ENCODE measurements at places on chromosomes 1 and 21.

DNA sequence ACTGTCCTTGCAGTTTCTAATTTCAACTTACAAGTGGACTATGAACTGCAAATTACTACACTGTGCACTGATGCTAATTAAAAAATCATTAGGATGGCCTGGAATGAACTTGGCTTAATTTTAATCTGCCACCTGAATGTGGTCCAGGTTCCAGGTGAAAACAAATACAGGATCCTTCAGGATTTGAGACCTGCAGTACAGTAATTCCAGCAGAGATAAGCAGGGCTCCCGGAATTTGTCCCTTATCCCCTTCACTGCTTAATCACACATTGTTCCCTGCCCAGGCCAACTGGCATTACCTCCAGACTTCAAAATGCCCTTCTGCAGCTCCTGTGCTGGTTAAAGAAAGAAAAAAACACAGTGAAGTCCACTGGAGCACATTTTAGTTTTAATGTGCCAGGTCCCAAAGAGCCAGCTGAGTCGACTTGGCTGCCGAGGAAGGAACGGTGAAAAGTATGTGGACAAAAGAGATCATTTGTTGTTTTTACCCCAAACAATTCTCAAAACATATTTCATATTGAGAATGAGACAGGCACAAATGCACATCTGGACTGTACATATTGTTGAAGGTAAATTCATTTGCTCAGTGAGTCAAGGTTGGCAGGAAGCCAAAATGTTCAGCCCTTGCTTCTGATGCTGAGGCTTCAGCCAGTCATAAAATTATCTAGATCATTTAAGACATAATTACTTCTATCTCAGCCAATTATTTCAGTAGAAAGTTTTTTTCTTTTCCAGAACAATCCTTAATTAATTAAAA lies 28.3 kb downstream of the DEGS1 start:
- DNase-seq = no peak

DNA sequence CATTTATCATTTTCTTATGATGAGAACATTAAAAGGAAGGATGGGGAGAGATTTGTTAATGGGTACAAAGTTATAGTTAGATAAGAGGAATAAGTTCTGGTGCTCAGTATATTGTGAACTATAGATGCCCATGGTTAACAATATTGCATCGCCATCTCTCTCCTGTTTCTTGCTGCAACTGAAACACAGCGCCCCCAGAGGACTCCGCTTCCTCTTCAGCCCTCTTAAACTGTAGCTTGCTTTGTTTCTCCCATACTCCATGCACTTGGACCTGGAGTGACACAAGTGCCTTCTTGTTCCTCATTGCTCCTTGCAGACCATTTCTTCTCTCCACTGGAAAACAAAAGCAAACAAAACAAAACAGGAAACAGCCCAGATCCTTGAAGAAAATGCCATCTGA lies 70.1 kb upstream of the NTPCR start:
- DNase-seq = peak; percentile 25

GRCh38 chr21:35476621-35477395 lies 427.7 kb upstream of the RUNX1 start:
- DNase-seq = peak; percentile 9

DNA sequence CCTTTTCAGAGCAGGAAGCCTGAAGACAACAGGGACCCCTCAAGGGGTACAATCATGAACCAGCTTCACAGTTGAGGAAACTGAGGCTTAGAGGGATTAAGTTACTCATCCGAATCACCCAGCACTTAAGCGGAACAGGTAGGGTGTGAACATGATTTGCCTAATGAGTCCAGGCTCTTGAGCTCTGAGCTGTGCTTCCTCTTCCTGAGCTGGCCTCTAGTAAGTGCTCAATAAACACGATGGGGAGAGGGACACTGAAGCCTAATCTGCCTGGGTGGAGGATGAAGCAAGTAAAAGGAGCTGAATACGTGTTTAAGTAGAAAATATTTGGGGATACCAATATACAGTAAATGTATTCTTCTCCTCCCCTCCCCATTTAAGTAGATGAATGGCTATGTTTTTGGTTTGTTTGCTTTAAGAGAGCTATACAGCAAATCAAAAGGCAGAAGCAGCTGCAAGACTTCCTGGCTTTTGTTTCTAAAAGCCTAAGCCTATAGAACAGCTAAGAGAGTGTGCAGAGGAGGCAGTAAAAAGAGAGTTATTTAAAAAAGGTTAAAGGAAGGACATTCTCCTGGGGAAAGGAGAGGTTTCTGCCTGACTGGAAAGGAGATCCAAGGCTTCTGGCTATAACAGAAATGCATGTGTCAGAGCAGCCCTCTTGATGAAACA lies 20.5 kb downstream of the STPG1 start:
- no peak for DNase-seq

GRCh38 chr21:34997294-34997693 lies 51.8 kb downstream of the RUNX1 start:
- DNase-seq = no peak

DNA sequence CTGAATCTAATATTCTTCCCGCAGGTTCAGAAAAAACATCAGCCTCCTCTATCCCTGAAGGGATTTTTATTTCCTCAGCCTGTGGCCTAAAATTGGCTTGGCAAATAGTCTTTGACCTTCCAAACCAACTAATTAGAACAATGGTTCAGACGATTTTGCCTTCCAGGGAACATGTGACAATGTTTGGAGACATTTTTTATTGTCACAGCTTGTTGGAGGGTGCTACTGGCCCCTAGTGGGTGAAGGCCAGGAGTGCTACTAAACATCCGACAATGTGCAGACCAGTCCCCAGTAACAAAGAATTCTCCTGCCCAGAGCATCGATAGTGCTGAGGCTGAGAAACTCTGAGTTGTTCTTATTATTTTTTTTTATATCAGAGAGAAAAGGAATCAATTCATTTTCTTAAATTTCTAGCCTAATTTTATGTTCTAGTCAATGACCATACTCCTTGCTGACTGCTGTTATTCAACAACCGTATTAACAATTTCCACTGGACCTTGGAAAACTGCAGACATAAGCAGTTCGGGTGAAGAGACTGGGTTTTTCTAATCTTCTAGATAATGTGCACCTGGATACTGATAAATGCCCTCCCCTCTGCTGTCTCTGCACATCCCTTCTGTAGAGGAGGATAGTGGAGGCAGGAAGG lies 280.7 kb downstream of the LMX1A start:
- DNase-seq = no peak

- no peak for DNase-seq
Observed at GRCh38 chr1:207034208-207034607, 1.7 kb upstream of the C1orf116 start.

DNA sequence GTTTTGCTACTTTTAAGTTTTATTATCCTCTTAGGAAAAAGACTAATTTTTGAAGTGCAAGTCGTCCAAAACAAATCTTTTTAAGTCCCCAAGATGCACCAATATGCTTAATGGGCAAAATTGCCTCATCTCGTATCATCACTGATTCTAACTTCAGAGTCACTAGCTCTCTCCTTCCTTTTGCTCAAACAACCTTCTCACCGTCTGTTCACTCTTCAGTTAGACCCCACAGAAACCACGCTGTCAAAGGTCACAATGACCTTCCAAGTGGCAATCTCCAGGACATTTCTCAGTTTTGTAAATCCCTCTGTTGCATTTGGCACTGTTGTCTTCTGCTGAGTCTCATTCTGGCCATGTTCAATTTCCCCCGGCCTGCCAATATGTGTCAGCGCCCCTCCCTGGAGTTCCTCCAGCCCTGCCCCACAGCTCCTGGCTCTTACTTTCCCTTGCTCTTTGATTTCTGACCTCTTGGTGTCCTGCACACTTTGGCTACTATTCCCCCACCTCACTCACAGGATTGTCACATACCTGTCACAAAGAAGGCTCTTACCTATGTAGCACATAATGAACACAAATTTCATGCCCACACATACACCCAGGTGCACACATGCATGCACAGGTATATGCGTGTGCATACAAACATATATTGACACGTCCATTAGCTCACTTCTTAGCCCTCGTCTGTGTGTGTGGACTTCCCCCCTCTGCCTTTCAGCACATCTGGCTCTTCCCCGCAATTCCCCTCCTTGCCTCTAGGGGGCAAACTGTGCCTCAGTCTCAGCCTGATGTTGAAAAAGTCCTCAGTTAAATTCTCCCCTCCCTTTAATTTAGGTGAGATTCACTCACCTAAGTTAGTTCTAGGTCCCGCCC lies 354.0 kb upstream of the DUSP10 start:
- DNase-seq = peak; percentile 15

GRCh38 chr1:41344708-41345159 lies 16.5 kb upstream of the FOXO6 start:
- no peak for DNase-seq

- DNase-seq = no peak
Observed at GRCh38 chr1:59156526-59157199, 140.2 kb upstream of the FGGY start.

DNA sequence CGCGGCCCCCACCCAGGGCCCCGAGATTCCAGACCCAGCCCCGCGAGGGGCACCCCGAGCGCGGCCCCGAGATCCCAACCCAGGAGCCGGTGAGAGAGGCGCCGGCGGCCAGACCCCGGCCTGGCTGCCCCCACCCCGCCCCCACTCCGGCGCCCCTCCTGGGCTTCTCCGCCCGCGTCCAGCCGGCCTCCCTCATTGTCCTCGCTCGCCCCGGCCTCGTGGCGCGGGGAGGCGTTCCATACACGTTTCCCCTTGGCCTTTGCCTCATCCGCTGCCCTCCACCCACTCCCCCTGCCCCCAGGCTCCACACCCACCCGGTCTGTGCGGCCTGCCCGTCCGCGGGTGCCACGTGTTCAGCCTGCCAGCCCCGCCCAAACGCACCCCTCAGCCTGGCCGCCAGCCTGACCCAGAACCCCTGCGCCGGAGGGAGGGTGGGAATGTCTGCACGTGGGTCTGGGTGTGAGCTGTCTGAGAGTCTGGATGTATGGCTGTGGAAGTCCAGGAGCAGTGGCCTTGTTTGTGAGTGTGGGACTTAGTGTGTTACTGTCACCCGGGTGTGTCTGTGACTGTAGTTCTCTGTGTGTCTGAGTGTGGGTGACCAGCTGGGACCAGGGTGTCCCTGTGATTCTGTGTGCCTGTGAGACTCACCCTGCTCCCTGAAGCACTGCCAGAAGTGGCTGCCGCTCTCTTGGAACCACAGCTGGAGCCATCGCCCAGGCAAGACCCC lies 681 bp downstream of the B4GALT2 start:
- DNase-seq = no peak

- DNase-seq = no peak
Observed at GRCh38 chr1:41240781-41241353, 1.2 kb downstream of the SCMH1 start.

DNA sequence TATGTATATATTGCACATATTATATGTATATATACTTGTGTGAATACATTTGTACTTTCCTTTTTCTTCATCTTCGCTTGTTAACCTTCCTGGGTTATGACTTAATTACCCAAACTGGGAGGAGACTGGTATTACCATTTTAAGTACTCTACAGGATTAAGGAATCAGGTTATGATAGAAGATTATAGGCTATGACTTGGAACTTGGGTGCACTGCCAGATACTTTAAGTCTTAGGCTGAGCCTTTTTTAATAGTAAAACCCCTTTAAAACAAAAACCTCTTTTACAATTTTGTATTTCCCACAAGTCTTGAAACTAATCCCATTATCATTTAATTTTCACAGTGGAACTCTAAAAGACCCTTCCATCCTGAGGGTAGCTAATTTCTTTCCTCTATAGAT lies 6.0 kb downstream of the BRWD1 start:
- no peak for DNase-seq

GRCh38 chr1:47983691-47984090 lies 13.5 kb downstream of the TRABD2B start:
- no peak for DNase-seq

DNA sequence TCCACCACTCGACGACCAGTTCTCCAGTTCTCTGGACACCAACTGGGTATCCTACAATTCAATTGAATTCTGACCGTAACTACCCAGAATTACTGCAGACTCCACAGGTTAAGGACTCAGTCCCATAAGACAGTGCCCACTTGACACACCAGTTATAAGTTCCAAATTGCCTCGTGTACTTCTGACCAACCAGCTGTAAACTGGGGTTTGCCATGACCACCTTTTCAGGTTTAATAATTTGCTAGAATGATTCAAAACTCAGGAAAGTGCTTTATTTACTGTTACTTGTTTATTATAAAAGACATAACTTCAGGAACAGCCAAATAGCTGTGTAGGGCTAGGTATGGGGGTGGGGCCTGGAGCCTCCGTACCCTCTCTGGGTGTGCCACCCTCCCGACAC lies 15.3 kb downstream of the NUDC start:
- no peak for DNase-seq

- DNase-seq = no peak
Observed at GRCh38 chr1:40299366-40300248, 17.5 kb downstream of the COL9A2 start.

DNA sequence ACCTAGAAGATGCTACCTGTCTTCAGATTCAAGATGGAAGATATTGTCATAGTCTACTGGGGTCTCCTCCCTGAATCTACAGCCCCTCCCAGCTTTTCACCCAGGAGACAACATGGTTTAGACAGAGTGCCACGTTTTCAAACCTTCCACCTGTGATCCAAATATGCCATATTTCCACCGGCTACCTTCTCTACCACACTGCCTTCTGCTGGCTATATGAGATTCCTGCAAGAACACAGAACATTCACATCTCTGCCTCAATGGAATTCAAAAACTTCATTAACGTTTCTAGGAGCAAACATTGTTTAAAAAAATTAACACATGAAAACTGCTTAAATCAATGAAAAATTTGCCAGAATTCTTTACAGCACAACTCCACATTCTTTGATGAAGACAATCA lies 12.9 kb upstream of the LELP1 start:
- DNase-seq = no peak

GRCh38 chr1:216740331-216740730 lies 17.1 kb upstream of the ESRRG start:
- no peak for DNase-seq

DNA sequence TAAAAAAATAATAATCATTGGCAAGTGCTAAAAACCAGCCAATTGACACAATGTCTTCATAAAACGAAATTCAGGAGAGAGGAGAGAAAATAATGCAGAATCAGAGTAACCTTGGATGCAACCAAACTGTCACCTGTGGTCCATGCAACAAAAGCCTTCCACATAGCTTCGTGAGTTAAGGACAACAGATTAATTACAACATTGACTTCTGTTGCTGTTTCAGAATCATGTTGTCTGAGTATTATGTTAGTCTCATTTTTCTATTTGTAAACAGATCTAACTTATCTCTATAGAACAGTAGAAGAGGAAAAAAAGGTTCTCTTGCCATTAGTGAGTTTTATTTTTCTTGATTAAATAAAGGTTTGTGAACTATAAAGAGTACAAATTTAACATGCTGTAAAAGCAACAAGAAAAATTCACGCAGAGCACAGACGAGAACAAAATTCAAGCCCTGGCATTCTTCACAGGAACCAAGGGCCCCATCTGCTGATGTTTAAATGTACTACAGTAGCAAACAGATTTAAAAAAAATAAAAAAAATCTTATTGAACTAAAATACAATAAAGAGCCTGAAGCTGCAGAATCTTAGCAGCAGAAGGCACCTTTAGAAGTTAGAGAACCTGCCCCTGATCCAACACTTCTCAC lies 381.1 kb upstream of the PKN2 start:
- DNase-seq = no peak

- DNase-seq = no peak
Observed at GRCh38 chr1:185157599-185158412, 839 bp downstream of the SWT1 start.

Data from HTR-8/SVneo (cell line).